WTC11 (cell line): ENCODE measurements at places on chromosomes 12 and 14. TPM values are rescaled to one million over a fixed set of nuclear protein-coding genes. Genes with fewer than 3 reads are reported as not detected.

DNA sequence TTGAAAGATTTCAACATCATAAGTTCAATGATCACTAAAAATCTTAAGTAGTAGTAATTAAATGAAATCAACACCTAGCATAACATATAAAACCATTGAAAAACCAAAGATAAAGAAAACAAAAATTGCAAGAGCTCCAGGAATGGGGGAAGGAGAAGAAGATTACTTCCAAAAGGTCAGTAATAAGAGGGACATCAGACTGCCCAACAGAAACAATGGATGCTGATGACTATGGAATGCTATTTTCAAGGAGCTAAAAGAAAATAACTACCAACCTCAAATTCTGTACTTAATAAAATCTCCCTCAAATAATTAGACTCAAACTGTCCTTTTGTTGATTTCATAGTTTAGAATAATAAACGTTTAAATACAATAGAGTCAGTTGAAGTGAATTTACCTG, 314.5 kb upstream of the LMO3 start:
- H3K27me3 ChIP-seq, result no peaks in the 10 kb centered on the region
- no peak overlapping the region for H3K4me3 ChIP-seq
- DNase-seq, result no peak
- H3K36me3 ChIP-seq, result peaks cover 15% of the 10 kb centered on the region

DNA sequence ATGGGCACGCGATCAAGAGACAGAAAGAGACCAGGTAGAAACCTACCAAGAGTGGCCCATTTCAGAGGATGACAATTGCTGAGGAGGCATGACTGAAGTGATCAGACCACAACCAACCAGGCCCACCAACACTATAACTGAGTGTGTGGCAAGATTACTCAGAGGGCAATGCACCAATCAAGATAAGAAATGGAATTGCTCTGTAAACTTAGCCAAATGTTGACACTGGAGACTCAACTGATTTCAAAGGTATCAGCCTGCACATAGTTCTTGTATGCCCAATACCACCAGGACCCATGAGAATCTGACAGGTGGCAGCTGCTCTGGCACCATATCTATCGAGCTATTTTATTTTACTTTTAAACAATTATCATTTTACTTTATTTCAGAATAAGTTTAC, 128.9 kb downstream of the FOXN3 start:
- H3K4me3 ChIP-seq, result no peak overlapping the region
- H3K4me1 ChIP-seq, result peaks cover 71% of the 10 kb centered on the region
- H3K27ac ChIP-seq, result no peak overlapping the region
- no peak for DNase-seq
- no peaks in the 10 kb centered on the region for H3K27me3 ChIP-seq
- peaks cover 27% of the 10 kb centered on the region for H3K36me3 ChIP-seq

The ESRRB gene
- 1.4 to 1.8 TPM (median 1.6 TPM) in 3 replicates for total RNA-seq

DNA sequence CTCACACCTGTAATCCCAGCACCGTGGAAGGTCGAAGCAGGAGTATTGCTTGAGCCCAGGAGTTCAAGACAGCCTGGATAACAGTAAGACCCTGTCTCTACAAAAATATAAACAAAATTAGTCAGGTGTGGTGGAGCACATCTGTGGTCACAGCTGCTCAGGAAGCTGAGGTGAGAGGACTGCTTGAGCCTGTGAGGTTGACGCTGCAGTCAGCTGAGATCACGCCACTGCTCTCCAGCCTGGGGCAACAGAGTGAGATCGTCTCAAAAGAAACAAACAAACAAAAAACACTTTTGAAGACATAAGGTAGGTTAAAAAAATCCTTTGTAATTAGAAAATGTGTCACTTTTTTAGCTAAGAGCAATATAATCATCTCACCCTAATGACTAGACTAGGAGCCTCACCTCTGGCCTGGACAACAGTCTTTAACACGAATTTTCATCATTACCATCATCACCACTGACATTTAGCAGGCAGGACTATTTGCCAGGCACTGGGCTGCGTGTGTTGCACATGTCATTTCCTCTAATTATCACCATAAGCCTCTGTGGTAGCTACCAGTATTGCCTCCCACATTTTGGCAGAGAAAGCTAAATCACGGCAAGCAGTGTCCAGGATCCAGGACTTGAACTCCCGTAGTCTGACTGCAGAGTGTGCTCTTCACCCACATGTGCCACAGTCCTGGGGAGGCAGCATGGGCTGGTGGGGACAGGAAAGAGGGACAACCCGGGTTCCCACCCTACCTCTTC, 4.6 kb upstream of the SYCP3 start:
- H3K36me3 ChIP-seq, result peaks cover 12% of the 10 kb centered on the region
- H3K27me3 ChIP-seq, result no peaks in the 10 kb centered on the region
- no peak overlapping the region for H3K4me3 ChIP-seq
- no peak overlapping the region for H3K27ac ChIP-seq
- no peaks in the 10 kb centered on the region for H3K4me1 ChIP-seq

DNA sequence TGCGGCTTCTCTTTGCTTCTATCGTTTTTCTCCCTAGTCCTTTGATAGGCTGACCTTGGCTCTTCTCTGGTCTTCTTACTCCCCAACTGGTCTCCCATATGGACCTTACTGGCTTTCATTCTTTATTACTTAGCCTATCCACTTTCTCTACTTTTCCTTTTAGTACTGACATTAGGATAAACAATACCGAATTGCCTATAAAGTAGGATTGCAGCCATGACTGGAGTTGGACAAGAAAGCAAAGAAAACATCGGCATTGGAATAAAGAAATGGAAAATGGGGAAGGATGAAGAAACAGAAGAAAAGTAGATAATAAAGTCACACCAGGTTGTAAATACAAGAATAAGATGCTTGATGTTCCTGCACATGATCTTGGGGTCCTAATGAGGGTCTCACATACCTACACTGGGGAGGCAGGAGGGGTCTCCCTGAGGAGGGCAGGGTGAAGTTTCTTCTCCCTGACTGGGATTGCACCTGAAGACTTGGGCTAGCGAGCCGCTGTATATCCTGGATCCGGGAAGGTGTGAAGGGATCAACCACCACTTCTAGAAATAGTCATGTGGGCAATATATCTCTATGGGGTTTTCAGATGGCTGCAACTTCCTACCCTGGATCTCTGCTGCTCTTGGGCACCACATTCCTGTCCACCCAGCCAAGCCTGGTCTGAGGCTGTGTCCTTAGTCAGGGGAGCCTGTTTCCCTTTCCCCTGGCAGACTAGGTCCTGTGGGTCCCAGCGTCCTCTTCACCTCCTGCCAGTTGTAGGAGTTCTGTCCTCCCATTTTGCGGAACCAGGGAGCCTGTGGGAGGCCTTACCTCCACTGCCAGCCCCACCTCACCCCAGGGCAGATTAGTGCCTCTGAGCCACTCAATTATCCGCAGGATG, 13.1 kb downstream of the NKX2-1 start:
- DNase-seq, result no peak
- H3K4me3 ChIP-seq, result peak overlapping the region; percentile 43
- no peak overlapping the region for H3K27ac ChIP-seq

The STON2 gene
- total RNA-seq, result 43.0 to 69.2 TPM (median 45.2 TPM) in 3 replicates

The PTPRO gene
- 0.57 to 1.1 TPM (median 1.0 TPM) in 3 replicates for total RNA-seq

DNA sequence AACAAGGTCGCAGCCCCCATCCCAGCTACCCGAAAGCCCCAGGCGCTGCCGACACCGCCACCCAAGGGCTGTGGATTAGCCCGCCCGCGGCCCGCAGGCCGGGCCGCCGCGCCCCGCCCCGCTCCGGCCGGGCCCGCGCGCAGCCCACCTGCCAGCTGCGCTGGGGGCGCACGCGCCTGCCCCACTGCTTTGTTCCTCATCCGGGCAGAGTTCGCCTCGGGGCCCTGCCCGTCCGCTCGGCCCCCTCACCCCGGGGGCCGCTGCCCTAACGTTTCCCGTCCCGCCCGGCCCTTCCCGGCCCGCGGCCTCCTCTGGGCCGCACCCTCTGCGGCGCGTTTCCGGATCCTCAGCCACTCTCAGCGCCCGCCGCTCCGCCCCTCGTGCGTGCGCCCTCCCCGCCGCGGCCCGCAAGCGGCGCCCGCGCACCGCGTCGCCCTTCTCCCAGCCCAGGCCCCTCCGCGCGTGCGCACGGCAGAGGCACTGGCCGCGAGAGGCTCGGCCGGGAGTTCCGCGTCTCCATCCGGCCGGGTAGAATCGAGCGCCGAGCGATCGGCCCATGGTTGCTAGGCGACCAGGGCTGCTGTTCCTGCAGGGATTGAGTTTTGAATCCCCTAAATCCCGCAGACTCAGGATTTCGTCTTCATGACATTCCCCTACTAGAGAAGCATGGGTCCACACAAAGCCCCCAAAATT, at the start of gene PRDM4:
Gene PRDM4, minus strand, starts transcription at position 329 of the 693 bp plus-strand sequence. CDS start 622 bp downstream, outside the sequence.
- peak within 1 kb of the TSS; percentile 88 for H3K4me3 ChIP-seq
- H3K36me3 ChIP-seq, result peaks cover 9% of the 10 kb centered on the region
- peaks cover 17% of the 10 kb centered on the region for H3K27me3 ChIP-seq
- DNase-seq, result peak; percentile 92

DNA sequence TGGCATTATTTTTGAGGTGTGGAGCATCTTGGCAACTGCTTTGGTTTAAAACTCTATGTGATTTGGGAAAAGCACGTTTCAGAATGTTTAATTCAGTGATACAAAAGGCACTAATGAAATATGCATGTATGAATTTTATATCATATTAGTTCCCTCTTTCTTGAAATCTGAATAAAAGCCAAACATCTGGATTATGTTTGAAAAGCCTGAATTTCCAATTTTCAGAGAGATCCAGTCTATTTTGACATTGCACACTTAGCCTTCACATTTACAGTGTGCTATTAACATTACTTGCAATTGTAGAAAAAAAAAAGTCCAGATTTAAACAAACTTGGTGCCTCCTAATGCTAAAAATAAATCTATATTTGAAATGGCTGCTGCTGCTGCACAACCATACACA, 219.1 kb upstream of the NPAS3 start:
- H3K36me3 ChIP-seq, result no peaks in the 10 kb centered on the region
- H3K4me3 ChIP-seq, result no peak overlapping the region
- no peaks in the 10 kb centered on the region for H3K4me1 ChIP-seq

DNA sequence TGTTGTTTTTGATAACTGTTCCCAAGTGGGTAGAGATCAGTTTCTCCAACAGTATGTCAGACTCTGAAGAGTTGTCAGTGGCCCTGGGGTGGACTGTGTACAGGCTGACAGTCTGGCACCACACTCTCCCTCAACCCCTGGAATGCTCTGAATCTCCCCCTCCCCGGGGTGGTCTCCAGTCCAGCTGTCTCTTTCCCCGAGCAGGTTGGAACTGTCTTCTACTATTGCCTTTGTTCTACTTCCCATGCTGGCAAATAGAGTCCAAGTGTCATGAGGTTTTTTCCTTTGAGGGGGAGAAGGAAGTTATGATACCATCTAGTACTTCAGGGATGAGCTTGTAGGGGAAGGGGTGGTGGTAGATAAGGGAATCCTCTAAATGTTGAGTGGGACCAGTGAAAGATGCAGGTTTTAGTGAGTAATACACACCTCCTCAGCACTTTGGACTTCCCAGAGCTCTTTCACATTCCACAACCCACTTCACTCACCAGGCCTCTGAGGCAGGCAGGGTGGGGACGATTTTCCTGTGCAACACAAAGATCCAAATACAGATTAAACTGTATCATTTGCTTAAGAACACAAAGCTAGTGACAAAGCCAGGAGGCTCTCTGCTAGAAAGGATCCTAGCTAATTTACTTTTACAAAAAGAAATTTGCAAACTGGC, 170.7 kb upstream of the GZMB start:
- DNase-seq, result no peak
- H3K36me3 ChIP-seq, result no peaks in the 10 kb centered on the region
- H3K4me1 ChIP-seq, result peaks cover 7% of the 10 kb centered on the region

- H3K4me1 ChIP-seq, result peaks cover 27% of the 10 kb centered on the region
- peaks cover 5% of the 10 kb centered on the region; the same call in 1 of the 2 replicates for H3K27me3 ChIP-seq
- no peaks in the 10 kb centered on the region for H3K36me3 ChIP-seq
- no peak overlapping the region for H3K4me3 ChIP-seq
- no peak overlapping the region for H3K27ac ChIP-seq
Observed at GRCh38 chr14:57961786-57962060, 95.8 kb upstream of the SLC35F4 start.

The TMEM229B gene
- total RNA-seq, result 0.69 to 0.90 TPM (median 0.87 TPM) in 3 replicates

- H3K4me1 ChIP-seq, result no peaks in the 10 kb centered on the region
- H3K36me3 ChIP-seq, result peaks cover 26% of the 10 kb centered on the region
- no peak for DNase-seq
Observed at GRCh38 chr12:100688451-100688864, 106.1 kb upstream of the ANO4 start.

DNA sequence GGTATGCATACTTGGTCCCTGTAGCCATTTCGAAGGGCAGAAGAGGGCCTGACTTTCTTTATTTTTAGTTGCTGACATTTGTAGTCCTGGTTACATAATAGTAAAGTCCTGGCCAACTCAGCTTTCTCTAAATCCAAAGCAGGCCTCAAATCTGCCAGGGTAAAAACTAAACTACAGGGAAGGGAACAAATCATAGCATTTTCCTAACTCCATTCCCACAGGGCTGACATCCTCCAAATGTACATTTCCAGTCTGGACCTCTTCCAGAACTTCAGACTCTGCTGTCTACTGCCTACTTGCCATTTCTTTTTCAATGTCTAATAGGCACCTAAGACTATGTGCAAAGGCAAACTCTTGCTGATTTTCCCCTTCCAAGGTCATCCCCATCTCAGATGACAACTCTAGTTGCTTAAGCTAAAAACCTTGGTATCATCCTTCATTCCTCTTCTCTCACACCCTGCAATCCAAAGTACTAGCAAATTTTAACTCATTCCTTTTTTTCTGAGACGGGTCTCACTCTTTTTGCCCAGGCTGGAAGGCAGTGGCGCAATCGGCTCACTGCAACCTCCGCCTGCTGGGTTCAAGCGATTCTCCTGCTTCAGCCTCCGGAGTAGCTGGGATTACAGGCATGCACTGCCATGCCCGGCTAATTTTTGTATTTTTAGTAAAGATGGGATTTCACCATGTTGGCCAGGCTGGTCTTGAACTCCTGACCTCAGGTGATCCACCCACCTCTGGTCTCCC, 2.0 kb downstream of the DDIT3 start:
- H3K4me3 ChIP-seq, result peak overlapping the region; percentile 96
- peaks cover 29% of the 10 kb centered on the region for H3K4me1 ChIP-seq
- no peak for DNase-seq
- peaks cover 3% of the 10 kb centered on the region; the same call in 1 of the 2 replicates for H3K27me3 ChIP-seq
- H3K36me3 ChIP-seq, result peaks cover 51% of the 10 kb centered on the region

The NANOG gene
- 330 to 387 TPM (median 352 TPM) in 3 replicates for total RNA-seq

The GZMB gene
- total RNA-seq, result 0.68 to 1.4 TPM (median 0.82 TPM) in 3 replicates

The OASL gene
- total RNA-seq, result 0.28 TPM in 1 of 3 replicates, not detected in the others

DNA sequence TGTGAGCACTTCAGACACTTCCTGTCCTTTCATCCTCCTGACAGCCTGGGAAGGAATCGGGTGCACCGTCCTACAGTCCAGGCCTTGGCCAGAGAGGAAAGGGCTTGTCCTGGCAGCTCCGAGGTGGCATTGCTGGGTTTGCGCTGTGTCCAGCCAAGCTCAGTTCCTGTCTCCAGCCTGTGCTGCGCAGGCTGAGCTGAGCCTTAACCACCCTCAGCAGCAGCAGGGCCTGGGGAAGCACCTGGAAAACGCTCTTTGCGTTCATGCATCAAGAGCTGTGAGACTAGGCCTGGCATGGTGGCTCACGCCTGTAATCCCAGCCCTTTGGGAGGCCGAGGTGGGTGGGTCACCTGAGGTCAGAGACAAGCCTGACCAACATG, 33.7 kb upstream of the EML1 start:
- DNase-seq, result no peak
- H3K4me3 ChIP-seq, result no peak overlapping the region
- peaks cover 24% of the 10 kb centered on the region for H3K4me1 ChIP-seq
- no peak overlapping the region for H3K27ac ChIP-seq
- H3K36me3 ChIP-seq, result no peaks in the 10 kb centered on the region
- H3K27me3 ChIP-seq, result no peaks in the 10 kb centered on the region
